Islet precursor cell (in vitro differentiated cells): ENCODE measurements at places on chromosomes 3 and 15.
A peak's percentile ranks its signal among the peaks of the same experiment; 100 is the strongest.

- no peak for DNase-seq
Measured at GRCh38 chr15:68982976-68983563, 31.4 kb upstream of the NOX5 start.

GRCh38 chr15:78605680-78606079 is 15.1 kb downstream of the CHRNA3 start:
- DNase-seq, result no peak

GRCh38 chr3:127753898-127754410 is 68.4 kb downstream of the MGLL start:
- DNase-seq, result no peak

DNA sequence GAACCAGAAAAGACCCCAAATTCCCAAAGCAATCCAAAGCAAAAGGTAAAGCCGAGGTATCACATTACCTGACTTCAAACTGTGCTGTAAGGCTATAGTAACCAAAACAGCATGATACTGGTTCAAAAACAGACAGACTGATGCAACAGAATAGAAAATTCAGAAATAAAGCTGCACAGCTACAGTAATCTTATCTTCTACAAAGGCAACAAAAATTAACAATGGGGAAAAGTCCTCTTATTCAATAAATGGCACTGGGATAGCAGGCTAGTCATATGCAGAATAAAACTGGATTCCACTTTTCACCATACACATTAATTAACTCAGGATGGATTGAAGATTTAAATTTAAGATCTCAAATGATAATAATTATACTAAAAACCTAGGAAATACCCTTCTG is 392.6 kb upstream of the CBLB start:
- DNase-seq, result no peak

- DNase-seq, result no peak
Measured at GRCh38 chr3:63565220-63565619, 87.3 kb upstream of the SNTN start.

DNA sequence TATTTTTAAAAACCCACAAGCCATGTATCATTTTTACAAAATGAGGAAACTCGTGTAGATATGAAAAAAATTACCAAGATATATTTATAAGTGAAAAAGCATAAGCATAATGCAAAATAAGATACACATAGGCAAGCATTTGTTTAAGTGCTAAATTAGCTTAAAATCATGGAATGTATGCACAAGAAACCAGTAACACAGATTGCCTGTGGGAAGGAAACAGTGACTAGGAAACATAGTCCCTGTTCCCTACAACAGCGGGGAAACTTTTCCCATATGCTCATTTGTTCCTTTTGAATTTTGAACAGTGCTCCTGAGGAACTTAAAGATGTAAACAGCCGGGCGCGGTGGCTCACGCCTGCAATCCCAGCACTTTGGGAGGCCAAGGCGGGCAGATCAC is 169.5 kb downstream of the PDE8A start:
- DNase-seq, result no peak

DNA sequence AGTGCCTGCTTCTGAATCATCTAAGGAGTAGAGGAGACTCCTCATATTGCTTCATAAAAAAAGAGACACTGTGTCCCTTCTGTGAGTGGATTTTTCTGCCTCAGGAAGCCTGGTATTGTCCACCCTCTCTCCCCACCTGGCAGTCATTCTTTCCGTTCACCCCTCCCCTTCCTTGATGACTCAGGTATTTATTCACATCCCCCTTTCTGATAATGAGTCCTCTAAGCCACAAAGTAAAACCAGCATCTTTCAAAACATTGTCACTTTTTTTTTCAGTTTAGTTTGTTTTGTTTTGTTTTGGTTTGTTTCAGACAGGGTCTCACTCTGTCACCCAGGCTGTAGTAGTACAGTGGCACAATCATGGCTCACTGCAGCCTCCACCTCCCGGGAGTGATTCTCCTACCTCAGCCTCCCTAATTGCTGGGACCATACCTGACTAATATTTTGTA is 65.2 kb upstream of the UBE2E1 start:
- DNase-seq, result no peak

DNA sequence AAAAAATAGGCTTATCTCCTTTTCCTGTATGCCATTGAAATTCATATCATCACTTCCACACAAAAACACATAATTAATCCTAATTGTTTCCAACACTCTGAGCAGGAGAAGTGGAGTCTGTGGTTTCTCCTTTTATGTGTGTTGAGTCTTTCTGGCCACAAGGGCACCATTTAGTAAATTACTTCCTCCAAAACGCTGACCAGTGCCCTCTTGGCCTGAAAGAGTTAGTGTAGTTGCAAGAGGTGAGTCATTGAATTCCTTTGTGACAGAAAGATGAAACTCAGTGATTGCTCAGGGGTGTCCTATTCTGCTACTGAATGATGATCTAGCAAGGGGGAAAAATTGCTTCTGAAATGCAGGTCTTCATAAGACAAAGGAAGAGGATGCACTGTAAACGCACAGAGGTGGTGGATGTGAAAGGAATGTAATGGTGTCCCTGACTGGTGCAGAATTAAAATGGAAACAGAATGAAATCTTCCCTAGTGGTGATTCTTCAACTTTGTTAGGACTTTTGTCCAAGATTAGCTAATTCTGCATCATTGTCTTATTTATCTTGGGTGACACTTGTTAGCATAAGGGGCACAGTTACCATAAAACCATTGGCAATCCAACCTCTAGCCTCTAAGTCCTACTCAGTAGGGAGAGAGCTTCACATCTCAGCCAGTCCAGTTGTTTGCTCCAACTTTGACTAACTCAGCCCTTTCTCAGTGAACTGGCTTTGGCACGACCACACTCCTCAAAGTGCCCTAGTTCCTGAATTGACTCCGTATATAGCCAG is 208.4 kb upstream of the NANOGP8 start:
- DNase-seq, result peak; percentile 90

DNA sequence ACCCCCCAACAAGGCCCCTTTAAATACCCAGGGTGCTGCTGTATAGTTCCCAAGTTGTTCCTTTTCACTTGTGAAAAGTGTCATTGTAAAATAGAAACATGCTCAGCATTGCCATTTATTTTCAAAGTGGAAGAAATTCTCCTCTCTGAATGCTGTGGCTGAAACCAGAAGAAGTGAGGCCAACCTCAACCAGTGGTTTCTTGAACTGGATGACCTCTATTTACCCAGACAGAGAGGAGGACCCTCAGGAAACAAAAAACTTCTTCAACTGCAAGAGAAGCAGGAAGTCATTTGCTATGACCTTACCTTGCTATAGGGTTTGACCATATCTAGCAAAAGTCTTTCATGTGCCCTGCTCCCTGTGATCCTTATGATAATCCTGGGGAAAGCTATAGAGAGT is 209.7 kb upstream of the RARB start:
- DNase-seq, result no peak

- DNase-seq, result no peak
Measured at GRCh38 chr15:81182756-81183438, 13.8 kb upstream of the IL16 start.

DNA sequence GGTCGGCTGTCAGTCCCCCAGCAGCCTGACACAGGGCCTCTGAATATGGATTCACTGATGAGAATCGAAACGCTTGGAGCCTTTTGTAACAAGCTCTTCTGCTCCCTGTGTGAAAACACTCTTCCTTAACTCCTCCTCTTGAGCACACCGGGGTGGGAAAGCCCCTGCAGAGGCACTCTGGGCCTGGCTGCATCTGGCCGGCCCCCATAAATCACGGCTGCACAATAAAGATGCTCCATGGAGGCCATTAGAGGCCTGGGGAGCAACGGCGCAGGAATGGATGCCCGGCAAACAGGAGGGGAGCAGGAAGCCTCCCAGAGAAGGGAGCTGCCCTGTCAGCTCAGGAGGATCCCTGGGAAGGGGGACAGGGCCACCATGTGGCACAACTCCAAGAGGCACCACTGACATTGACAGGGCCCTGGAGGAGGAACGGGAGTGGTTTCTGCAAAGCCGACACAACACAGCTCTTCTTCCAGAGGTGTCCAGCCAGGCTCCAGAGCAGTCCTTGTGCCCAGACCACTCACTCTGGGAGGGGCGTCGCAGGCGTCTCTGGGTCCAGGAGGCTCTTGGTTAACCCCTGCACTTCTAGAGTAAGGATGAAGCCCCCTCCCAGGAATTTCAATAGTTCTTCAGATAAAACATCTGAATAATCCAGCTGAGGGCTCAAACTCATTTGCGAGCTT is 509.3 kb upstream of the PPP2R3A start:
- peak; percentile 89 for DNase-seq

DNA sequence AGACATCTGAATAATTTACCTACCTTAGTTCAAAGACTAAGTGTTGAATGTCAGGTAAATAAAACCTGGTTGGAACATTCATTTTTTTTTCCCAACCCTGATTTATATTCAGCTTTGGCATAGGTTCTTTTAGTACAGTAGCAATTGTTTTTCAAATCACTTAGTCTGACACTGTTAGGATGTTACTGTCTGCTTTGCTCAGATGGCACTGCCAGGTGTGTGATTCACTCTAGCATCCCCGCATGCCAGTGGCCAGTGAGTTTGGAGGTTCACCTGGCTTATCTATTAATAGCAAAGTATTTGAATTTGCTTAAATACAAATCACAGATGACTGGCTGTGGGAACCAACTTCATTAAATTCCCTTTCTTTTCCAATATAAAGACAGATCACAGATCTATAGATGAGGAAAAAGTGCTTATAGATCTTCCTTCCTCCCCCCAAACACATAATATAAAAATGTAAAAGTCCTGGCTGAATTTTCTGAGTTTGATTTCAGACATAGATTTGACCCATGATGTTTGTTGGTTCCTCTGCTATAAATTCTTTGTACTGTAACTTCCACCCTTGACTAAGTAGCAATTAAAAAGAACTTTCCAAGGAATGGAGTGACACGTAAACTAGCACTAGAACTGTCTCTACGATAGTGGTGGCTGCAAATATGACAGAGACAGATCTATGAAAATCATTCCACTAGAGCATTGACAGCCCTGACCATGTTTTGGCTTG is 3.9 kb downstream of the THBS1 start:
- DNase-seq, result peak; percentile 31

GRCh38 chr3:186247821-186248814 is 113.9 kb downstream of the DGKG start:
- DNase-seq, result no peak

GRCh38 chr3:149765762-149766334 is 13.6 kb upstream of the COMMD2 start:
- DNase-seq, result no peak

GRCh38 chr15:80090879-80091503 is 31.5 kb downstream of the ZFAND6 start:
- no peak for DNase-seq

DNA sequence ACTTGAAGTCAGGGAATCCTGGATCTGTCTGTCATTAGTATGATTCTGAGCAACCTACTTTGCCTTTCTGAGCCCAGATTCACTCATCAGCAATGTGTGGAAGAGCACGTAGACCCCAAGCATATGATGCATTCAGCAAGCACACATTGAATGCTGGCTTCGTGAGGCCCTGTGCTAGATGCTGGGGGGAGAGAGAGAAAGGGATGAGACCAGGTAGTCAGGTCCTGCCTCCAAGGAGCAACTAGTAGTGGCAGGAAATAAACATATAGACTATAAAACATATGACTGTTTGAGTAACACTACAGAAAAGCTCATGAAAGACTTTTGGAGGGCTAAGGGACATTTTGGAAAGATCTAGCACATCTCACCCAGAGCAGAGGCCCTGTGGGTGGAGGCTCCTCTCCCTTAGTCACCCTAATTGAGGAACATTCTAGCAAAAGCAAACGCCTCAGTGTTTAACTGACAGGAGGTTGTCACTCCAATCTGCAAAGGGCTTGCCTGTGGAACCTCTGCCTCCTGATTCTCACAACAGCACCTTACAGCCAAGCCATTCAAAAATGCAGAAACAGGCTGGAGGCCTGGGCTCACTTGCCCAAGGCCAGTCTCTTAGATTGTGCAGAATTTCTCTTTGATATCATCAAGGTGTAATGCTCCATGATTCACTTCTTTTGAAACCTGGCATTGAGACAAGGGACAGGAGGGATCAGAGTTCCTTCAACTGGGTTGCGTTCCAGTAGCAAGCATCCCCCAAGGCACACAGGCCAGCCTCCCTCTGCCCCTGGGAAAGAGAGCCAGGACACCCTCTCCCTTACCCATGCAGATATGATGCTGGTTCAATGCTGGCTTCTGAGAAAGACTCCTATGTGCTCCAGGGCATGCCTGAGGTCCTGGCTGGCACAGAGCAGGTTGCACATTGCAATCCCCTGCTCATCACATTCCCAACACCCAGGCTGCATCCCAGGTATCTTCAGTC is 26.1 kb downstream of the STARD5 start:
- no peak for DNase-seq

GRCh38 chr15:27622371-27622770 is 476.7 kb downstream of the OCA2 start:
- no peak for DNase-seq

DNA sequence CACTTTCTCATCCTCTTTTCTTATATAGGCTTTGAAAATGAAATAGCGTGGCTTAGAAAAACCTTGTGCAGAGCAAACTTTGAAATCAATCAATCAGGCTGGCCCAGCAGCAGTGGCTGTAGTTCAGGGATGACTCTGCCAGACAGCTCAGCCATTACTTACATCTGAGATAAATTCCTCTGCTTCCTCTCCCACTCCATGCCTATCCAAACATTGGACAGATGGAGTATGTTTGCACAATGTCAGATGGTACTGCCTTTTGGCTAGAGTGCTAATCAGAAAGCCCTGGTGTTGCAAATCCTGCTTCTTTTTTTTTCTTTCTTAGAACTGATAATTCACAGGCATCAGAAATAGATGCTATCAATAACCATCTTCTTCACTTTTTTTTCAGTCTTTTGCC is 1065.1 kb downstream of the AGBL1 start:
- no peak for DNase-seq

DNA sequence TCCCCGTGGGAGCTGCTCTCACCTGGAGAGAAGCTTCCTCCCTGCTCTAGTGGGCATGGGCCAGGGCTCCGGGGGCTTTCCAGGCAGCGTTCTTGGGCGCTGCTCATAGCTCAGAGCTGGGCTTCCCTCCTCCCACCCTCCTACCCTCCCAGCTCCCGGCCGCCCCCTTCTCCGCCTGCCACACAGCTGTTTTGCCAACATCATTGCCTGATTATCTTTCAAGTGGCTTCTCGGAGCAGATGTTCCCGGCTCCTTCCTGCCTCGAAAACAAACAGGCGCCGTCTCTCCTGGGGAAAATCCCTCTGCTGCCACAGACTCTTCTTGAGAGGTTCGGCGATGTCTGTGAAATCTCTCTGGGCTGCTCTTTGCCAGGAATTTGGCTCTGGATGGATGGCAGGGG is 195.6 kb downstream of the RPLP1 start:
- peak; percentile 65 for DNase-seq

GRCh38 chr3:170520996-170521395 is 64.9 kb downstream of the SLC7A14 start:
- DNase-seq, result no peak

DNA sequence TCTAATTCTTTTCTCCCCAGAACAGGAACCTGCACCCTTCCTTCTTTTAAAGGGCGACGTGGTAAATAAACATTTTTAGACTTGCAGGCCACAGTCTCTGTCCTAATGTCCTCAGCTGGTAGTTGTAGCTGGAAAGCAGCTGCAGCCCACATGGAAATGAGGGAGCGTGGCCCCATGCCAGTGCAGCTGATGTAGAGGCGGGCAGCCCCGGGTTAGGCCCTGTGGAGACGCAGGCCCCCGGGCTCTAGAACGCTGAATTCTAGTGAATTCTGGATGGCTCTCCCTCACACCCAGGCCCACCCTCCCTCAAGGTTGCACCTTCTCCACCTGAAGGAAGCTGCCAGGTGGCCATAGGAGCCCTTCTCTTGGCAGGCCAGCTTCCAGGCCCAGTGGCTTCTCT is 52.3 kb downstream of the PGPEP1L start:
- DNase-seq, result no peak

- no peak for DNase-seq
Measured at GRCh38 chr3:193330555-193331204, 47.9 kb downstream of the ATP13A5 start.
